ENCODE measurements at places on chromosomes 7 and 10.
A peak's percentile ranks its signal among the peaks of the same experiment; 100 is the strongest.

- no peak for DNase-seq
Observed at GRCh38 chr7:149006345-149006725, 22.0 kb downstream of the PDIA4 start.

DNA sequence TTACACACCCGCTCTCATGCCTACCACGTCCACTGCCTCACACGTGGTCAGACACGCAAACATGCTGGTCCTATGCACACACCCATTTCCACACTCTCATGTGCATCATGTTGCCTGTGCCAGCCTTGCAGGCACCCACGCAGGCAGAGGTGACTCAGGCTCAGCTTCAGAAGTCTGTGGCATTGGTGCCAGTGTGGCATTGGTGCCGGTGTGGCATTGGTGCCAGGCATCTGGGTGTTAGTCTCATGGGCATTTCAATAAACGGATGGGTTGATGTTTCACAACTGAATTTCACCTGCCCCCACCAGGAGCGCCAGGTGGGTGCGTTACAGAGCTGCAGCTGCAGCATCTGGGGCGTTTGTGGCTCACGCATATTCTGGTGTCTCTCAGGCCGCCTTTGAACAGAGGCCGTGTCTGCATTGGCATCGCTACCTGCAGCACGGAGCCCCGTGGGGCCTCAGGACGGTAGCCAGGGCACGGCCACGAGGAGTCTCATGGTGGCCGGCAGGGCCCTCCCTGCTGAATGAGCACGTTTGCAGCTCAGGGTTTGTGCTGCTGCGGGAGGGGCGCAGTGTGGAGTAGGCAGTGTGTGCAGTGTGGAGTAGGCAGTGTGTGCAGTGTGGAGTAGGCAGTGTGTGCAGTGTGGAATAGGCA lies 24.7 kb downstream of the KNDC1 start:
- no peak for DNase-seq

DNA sequence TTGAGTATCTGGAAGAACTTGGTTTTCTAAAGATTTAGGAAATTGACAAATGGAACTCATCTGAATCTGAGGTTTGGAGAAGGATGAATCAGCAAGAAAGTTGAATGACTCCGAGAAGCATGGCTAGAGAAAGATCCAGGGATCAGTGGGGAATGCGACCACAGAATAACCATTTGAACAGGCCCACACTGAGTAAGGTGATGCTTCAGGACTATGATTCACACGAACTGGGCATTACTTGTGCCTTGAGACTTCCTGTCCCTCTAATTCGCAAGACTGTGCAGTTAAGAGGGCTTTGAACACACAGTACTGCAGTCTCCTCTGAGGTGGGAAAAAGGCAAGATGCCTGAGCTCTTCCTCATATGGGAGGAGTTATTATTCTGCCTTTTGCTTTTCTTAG lies 395.5 kb upstream of the POM121L12 start:
- DNase-seq = peak; percentile 64

DNA sequence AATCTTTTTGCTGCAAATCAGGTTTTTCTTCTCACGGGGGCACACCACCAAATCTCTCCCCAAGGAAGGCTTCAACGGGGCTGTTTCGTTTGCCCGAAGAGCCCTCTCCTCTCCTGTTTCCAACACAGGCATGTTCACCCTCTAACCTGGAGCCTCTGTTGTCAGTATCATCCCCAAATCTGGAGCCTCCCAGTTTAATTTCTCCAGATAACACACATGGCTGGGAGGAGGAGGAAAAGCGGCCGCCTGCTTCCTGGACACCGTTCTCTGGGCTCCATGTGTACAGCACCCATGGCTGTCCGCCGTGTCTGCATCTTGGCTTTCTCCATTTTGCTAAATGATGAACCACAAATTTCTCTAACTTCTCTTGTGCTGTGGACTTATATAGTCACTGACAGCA lies 214.5 kb downstream of the DIP2C start:
- DNase-seq = no peak

GRCh38 chr7:118053353-118053752 lies 130.6 kb upstream of the LSM8 start:
- DNase-seq = no peak

- no peak for DNase-seq
Observed at GRCh38 chr7:94280851-94281250, 113.8 kb upstream of the COL1A2 start.

GRCh38 chr10:102649797-102650654 lies 5.7 kb downstream of the TRIM8 start:
- DNase-seq = no peak

GRCh38 chr10:15363031-15363430 lies 8.1 kb downstream of the FAM171A1 start:
- peak; percentile 46 for DNase-seq

GRCh38 chr7:12759151-12759550 lies 71.7 kb downstream of the ARL4A start:
- DNase-seq = no peak

- no peak for DNase-seq
Observed at GRCh38 chr7:90270431-90271178, 25.6 kb downstream of the CFAP69 start.

Data from fibroblast of skin of abdomen (primary cell).